ENCODE measurements at places on chromosomes 1 and 21.

DNA sequence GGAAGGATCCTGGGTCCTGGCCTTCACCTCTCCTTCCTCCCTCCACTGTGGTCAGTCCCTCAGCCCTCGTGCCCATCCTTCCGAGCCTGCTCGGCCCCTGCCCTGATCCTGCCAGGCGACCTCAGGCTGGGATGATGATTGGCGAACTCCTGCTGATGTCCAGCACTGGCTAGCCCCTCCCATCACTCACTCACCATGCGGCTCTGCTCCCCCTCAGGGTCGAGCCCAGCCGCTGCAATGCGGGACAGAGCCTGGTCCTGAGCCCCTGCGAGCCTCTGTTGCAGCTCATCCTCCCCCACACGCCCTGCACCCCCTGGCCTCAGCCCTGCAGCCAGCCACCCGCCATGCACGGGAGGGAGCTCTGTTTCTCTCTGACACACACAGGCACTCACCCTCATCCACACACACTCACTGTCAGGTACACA lies 100.2 kb downstream of the DMRTB1 start:
- DNase-seq, result no peak

GRCh38 chr1:116400780-116401179 lies 27.7 kb downstream of the ATP1A1 start:
- DNase-seq, result no peak

DNA sequence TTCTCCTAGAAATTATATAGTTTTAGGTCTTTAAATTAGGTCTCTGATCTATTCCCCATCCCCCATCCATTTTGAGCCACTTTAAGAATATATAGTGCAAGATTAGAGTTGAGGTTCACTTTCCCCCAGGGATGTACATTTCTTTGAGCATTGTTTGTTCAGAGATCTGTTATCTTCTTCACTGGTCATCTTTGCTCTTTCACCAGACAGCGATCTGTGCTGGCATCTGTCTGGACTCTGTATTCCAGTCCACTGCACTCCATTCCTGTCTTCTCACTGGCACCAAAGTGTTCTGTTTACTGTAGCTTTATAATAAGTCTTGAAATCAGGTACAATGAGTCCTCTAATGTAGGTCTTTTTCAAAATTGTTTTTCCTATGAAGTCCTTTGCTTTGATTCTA lies 112.5 kb downstream of the PCBP3 start:
- no peak for DNase-seq

GRCh38 chr1:185973645-185974044 lies 239.5 kb downstream of the HMCN1 start:
- no peak for DNase-seq

- no peak for DNase-seq
These were observed 31.2 kb downstream of the ANGPTL3 start for GRCh38 chr1:62628506-62628905.

GRCh38 chr1:115222616-115223402 lies 115.2 kb downstream of the NGF start:
- no peak for DNase-seq

DNA sequence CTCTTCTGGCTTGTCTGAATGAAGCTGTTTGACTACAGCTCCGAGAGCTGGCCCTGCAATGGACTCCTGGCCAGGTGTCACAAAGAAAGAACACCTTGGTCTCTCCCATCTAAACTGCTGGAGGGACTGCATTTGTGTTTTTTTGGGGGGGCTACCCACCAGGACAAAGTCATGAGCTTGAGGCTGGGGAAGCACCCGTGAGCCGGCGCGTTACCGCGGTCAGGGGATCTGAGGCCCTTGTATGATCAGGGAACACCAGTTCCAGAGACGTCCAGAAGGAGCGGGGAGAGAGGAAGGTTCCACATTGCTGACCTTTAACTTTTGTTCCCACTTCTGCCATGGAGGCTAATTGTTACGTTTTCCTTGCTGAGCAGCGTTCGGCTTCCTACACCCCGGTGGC lies 84.5 kb upstream of the C1orf174 start:
- no peak for DNase-seq

DNA sequence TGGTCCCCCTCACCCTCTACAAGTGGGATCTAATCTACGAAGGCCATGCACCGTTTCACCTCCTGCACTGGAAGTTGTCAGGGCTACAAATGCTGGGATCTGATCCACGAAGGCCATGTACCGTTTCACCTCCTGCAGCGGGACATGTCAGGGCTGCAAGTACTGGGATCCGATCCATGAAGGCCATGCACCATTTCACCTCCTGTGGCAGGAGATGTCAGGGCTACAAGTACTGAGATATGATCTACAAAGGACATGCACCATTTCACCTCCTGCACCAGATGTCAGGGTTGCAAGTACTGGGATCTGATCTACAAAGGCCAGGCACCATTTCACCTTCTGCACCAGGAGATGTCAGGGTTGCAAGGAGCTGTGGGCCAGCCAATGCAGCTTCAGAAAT lies 7.0 kb downstream of the ALDH4A1 start:
- no peak for DNase-seq

GRCh38 chr1:118084400-118084799 lies 100.6 kb downstream of the SPAG17 start:
- DNase-seq, result no peak

DNA sequence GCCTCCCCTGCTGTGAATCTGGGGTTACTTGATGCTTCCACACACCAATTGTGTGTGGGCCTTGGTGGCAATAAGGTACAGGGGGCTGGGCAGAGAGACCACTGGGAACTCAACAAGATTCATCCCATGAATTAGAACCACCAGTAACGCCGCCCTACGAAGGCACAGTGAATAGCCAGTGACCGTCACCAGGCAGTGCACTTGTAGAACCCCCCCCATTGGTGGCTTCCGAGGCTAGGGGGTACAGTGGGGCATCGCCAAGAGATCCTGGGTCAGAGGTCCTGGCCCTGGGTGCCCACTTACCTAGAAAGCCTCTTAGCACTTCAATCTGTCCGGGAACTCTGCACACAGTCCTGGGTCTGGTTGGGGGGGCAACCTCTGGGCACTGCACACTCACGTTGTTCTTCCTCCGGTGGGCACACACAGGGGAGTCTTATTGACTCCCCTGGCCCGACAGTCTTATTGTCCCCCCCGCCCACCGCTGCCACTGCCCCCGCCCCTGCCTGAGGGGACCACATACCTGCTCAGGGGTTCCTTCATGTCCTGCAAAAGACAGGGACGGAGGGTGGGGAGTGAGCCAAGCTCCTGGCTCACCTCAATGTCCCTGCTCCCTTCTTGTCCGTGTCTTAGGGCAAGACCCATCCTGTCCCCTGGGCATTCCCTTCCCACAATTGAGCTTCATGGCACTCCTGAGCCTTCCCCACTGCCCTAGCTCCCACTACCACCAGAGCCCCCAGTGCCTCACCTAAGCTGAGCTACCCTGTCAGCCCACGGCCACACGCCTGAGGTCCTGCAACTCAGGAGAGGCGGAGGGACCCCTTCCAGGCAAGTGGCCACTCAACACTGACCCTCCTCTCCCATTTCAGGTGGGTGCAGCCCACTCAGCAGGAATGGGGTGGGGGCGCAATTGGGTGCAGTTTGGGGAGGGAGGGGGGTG lies 2.5 kb upstream of the TRIM11 start:
- DNase-seq, result no peak

DNA sequence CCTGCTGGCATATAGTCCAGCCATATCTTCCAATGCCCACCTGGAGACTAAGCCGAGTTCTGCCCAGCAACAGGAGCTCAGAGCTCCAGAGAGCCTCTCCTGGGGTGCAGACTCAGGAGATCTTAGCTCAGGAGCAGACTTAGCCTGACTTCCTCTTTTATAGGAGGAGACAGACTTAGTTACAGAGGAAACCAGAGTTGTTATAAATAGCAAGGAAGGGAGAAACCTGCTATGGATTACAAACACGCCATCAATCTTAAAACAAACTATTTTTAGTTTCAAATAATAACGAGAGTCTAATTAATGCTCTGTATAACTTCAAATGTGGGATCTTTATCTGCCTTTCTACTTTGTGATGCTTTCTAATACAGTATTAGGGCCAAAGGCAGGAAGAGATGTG lies 3.3 kb upstream of the KIF21B start:
- no peak for DNase-seq

GRCh38 chr1:151616505-151616849 lies 4.6 kb downstream of the SNX27 start:
- no peak for DNase-seq

DNA sequence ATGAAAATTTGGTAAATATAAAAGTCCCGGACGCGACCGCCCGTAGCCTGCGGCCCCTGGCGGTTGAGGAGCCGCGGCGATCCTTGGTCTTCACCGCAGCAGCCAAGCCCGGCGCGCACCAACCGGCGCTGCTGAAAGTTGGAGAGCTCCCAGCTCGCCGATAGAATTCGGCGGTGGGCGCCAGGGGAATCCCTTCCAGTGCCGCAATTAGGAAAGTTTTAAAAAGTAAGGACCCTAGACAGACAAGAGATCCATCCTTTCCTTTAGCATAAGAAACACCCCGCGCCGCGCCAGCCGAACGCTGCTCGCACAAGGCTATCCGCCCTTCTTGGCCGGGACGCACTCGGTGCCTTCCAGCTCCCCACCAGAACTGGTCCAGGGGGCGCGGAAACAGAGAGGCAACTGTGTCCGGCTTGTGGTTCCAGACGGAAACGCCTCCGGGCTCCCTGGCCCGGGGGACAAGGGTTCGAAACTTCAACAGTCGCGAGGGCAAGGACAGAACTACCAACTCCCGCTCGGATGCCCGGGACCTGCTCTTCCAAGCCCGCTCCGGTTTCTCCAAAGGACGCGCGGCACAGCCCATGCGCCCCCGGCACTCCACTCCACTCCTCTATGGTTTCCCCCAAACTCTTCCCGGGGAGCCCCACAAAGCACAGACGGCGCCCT lies 1.7 kb downstream of the FAM78B start:
- DNase-seq, result peak; percentile 58

- peak; percentile 64 for DNase-seq
These were observed 49.4 kb upstream of the DESI2 start for GRCh38 chr1:244603498-244603897.

DNA sequence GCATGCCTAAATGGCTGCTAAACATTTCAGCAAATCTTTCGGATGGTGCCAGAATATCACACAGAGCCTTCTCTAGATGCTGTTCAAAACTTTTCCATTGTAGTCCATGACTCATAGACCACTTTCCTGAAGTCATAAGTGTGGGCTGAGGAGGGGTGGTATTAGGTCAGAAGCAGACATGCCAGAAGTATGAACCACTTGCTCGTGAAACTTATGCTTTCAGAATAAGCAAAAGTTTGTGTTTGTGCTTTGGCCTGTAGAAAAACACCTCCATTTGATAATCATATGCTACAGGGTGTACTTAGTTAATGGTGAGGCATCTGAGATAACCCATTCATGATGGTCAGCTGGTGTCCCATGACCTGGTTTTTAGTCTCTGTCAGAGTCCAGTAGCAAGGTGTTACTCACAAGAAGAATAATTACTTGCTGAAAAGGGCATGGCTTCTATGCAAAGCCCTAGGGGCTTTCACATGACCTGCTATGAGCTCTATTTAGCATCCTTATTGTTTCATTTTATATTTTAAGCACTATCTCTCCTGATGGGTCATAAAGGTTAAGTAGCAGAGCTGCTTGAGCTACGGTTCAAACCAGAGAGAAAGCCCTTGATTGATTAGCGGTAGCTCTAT lies 183.1 kb upstream of the IVNS1ABP start:
- no peak for DNase-seq

GRCh38 chr1:26184086-26184485 lies 6.3 kb upstream of the CATSPER4 start:
- DNase-seq, result no peak

- DNase-seq, result no peak
These were observed 251.6 kb downstream of the AKT3 start for GRCh38 chr1:243598433-243598832.

DNA sequence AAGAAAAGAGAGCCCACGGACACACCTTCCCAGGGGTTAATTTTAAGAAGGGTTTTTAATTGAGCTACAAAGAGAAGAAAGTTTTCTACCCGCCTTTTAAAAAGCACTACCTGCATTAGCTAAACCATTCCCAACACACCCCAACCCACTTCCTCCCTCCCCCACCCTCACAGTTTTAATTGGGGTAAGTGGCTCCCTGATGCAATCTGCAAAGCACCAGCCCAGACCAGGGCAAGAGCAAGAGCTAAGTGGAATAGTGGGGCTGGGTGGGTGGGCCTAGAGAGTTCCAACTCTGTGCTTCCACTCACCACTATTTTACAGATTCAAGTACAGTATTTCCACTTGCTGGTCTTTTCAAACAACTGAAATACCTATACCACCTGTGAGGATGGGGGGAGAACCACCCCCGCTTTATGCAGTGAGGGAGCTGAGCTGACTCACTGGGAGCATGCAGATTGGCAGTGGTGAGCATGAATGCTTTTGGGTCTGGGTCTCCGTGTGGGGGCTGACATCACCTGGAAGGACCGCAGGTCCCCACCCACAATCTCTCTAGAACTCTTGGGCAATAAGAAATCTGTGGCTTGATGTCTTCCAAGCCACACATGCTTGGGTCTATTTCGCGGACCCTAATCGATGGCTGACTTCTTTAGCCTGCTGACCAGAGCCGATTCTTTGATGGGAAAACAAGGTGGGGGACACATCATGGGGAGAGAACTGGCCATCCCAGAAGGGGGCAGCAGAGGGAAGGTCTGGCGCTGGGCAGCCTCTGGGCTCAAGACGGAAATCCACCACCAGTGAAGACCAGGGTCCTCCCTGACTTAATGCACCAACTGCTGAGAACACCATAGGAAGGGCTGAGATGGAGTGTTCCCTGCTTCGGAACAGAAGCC lies 95.5 kb downstream of the SSBP3 start:
- DNase-seq, result peak; percentile 49

GRCh38 chr1:35261412-35262120 lies 6.9 kb upstream of the ZMYM4 start:
- DNase-seq, result no peak

DNA sequence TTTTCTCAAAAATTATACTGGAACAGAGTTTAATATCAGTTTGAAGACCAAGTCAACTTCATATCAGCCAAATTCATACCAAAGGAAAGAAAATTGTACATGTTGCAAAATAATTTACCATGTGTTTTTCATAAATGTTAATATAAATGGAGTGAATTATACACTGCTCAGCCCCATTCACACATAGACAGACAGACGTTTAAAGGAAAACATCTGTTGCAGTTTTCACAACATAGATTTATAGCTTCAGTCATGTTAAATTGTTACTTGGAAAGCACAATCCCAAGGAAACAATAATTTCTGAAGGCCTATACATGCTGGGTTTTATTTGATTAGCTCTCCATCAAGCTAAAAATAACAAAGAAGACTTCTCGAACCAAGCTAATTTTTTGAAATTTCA lies 27.8 kb upstream of the HYI start:
- no peak for DNase-seq

GRCh38 chr21:26769613-26770188 lies 75.5 kb downstream of the ADAMTS1 start:
- peak; percentile 43 for DNase-seq

DNA sequence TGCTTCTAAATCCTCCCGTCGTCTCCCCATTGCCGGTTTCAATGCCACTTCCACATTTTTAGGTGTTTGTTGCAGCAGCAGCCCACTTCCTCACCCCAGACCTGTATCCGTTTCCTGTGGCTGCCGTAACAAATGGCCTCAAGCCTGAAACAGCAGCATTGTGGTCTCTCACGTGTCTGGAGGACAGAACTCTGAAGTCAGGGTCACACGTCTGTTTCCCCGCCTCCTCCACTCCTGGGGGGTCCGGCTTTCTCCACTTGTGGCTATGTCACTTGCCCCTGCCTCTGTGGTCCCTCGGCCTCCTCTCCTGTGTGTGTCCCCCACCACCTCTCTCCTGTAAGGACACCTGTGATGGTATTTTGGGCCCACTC lies 21.8 kb downstream of the TRPM2 start:
- no peak for DNase-seq

Data from brain (organoid and tissue), 16 donors.